ENCODE measurements at places on chromosomes 6 and 20.

DNA sequence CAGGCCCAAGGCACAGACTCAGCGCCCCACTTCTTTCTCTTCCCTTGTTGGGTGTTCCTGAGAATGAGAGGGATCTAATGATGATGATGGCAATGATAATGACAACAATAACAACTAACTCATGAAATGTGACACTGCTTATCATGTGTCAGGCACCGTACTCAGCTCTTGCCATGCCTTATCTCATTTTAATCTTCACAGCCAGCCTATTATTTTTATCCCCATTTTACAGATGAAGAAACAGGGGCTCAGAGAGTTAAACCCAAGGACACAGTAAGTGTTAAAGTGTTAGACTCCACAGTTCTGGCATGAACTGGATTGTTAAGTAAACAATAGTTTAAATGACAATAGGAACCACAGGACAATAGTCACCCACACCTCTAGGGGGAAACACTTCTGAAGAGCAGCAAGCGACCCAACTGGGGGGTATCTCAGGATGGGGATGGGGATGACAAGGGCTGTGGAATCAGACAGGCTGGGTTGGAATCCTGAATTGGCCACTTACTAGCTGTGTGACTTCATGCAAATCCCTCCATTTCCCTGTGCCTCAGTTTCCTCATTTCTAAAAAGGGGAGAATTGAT is 12.5 kb downstream of the RSPH9 start:
- DNase-seq: no peak

DNA sequence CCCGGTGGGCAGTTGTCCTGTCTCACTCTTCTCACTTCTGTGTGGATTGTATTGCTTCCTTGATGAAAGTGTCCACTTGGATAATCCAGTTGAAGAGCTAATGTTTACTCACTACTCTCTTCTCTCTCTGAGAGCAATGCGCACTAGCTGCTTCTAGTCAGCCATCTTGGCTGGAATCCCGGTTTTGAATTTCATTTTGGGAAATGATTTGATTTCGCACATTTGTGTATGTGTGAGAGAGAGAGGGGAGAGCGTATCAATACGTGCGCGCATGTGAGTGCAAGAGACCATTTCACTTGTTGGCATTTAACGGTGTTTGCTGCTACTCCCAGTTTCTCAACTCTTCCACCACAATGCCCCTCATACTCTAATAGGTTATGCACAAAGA is 67.8 kb downstream of the KLHL32 start:
- DNase-seq: no peak

- DNase-seq: no peak
Measured at GRCh38 chr6:132607544-132608233, 16.4 kb downstream of the TAAR2 start.

DNA sequence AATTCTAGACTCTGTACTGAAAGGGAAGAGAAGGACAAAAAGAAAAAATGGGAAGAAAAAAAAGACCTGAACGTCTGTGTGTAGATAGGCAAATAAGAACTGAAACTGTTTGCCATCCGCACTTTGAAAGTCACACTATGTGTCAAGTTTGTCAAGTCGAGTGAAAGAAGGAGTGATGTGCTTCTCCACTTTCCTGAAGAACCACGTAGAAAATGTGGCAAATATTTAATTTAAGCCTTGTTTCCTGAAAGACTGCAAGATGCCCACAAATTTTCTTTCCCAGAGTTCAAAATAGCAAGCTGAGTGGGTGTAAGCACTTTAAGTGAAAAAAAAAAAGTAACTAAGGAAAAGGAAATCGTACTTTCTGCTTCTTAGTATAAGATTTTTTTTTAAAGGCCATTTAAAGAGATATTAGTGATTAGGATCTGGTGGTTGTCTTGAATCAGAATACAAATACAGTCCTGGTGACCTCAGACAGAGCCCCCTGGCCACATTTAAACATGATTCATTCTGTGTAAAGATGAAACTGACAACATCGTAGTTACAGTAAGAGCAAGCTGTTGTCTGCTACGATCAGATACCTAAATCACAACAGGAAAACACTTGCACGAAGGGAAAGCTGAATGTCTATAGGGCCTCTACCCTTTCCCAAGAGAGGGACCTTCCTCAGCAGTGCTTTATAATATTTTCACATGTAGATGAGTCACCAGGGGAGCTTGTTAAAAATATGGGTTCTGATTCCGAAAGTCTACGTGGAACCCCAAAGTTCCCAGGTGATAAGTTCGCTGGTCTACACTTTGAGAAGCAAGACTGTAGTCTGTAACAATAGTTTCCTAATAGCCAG is 102.3 kb downstream of the HIVEP2 start:
- no peak for DNase-seq

GRCh38 chr6:22807261-22807660 is 237.9 kb downstream of the HDGFL1 start:
- DNase-seq: no peak

- DNase-seq: peak; percentile 61
Measured at GRCh38 chr20:671252-672030, 4.2 kb downstream of the SCRT2 start.

- DNase-seq: no peak
Measured at GRCh38 chr6:40582892-40583291, 4.3 kb downstream of the LRFN2 start.

GRCh38 chr20:13457487-13457886 is 181.2 kb downstream of the TASP1 start:
- no peak for DNase-seq

GRCh38 chr6:101208152-101208551 is 185.4 kb upstream of the GRIK2 start:
- DNase-seq: no peak

- no peak for DNase-seq
Measured at GRCh38 chr6:11758878-11759277, 19.7 kb downstream of the ADTRP start.

- no peak for DNase-seq
Measured at GRCh38 chr6:11200356-11200755, 32.1 kb downstream of the NEDD9 start.

DNA sequence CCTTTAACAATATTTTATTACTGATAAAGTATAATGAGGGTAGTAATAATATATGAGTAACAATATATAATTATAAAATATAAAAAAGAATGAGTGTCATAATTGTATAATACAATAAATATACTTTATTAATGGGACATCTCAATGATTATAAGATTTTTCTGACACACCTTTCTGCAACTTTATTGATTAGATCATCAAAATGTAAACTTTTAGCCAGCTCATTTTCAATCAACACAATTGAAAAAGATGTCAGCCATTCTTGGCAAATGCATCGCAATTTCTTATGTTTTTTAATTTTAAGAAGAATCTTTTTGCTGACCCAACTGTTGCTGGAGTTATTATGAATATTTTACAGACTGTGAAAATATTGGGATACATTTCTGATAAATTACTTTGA is 132.4 kb upstream of the RNF217 start:
- no peak for DNase-seq

DNA sequence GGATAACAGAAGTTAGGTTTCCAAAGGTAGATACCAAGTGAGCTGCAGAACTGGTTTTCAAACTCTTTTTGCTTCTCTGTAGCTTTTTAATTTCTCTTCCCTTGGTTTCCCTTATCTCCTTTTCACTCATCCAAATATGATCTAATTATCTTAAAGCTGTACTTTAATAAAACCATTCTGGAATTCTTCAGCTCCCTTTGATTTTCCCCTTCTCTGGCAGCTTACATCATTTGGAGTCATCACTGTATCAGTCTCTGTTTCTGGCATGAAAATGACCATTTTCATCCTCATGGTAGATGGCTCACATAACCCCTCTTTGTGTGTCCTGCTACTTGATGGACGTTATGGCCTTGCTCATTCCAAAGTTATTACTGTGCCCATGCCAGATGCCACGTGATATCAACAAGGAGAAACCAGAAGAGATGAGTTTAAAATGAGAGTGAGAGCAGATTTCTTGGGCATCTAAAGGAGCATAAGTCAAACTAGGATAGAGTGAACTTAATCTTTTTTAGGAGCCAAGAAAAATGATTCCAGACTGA is 620.2 kb downstream of the QKI start:
- no peak for DNase-seq

DNA sequence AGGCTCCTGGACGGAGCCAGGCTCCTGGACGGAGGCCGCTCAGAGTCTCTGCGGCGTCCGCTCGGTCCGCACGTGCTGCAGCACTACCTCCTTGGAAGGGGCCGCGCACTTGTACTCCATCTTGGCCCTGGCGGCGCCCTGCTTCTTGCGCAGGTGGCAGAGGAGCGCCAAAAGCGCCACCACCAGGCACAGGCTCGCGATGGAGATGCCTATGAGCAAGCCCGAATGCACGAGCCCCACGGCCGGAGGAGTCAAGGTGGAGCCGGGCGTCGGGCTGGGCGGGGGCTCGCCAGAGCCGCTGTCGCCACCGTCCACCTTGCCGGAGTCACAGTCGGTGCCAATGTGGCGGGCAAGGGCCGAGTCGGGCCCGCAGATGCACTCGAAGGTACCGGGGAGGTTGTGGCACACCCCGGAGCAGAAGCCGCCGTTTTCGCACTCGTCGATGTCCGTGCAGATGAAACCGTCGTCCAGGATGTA is 1.7 kb downstream of the THBD start:
- peak; percentile 36 for DNase-seq

- DNase-seq: peak; percentile 28
Measured at GRCh38 chr6:32785781-32786533, 22.6 kb upstream of the HLA-DQB2 start.

DNA sequence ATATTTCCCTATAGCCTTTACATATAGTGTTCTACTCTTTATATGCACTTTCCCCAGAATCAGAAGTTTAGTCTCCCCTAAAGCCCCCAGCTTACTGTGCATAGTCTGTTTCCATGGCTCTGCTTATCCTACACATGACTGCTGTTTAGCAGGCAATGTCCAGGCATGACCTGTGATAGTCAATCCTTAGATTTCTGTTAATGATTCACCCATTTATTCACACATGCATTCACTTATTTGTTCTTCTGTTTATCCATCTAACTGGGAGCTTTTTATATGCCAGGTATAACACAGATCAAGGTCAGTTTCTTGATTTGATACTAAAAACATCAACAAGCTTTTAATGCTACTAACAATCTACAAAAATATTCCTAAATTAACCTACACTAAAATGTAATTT is 300.8 kb downstream of the PHF3 start:
- DNase-seq: no peak

DNA sequence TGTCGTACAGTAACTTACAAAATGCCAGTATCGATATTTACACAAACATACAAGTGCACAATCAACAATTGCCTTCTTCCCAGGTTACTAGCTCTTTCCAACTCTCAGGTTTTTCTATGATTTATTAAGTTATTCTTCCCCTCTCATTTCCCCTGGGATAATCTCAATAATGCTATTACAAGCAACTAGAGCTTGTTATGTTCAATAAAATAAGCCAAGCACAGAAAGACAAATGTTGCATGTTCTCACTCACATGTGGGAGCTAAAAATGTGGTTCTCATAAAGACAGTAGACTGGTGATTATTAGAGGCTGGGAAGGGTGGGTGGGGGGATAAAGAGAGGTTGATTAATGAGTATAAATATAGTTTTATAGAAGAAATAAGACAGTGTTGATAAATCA is 577.1 kb downstream of the HACE1 start:
- no peak for DNase-seq

- no peak for DNase-seq
Measured at GRCh38 chr6:20955131-20955530, 420.9 kb downstream of the CDKAL1 start.

DNA sequence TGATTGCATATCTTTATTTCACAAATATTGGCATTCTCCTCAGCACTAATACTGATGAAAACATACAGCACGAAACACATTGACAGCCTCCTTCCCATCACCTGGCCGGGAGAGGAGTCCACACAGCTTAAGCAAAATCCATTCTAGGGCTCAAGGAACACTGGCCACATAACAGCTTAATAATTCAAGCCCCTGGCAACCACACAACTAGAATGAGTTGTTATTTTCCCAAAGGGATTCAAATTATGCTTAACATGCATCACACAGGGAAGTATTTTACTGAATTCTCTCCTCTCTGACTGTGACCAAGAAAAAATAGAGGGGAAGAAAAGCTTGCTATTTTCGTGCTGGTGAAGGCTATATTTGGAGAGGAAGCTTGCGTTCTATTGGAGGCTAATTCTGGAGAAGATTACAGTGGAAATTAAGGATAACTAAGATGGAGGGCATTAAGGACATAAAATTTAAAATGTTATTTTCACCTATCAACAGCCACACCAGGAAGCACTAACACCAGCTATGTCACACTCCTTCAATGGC is 198.5 kb downstream of the ADGRG6 start:
- DNase-seq: no peak

DNA sequence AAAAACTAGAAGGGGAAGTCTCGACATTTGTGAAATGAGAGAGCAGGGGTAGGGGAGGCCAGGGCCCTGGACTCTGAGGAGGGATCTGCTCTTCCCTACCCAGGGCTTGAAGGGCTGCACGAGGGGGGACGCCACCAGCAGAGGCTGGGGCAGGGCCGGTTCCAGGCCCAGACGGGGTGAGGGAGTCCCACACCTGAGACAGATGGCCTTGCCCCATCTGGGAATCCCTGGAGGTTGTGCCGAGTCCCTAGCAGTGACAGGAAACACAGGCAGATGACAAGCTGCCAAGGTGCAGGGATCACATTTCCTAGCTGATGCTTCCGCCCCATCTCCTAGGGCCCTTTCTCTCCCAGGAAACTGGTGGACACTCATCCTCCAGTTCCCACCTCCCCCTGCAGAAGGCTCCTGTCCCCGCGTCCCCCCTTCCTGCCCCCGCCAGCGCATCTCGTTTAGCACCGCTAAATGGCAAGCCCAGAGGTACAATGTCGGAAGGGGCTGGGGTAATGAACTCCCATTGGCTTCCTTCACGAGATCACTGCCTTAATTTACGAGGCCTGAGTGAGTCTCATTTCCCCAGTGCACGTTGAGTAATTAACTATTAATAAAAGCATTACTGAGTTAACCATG is 35.2 kb upstream of the CDH22 start:
- no peak for DNase-seq
